ENCODE measurements at places on chromosomes 11 and 22.

DNA sequence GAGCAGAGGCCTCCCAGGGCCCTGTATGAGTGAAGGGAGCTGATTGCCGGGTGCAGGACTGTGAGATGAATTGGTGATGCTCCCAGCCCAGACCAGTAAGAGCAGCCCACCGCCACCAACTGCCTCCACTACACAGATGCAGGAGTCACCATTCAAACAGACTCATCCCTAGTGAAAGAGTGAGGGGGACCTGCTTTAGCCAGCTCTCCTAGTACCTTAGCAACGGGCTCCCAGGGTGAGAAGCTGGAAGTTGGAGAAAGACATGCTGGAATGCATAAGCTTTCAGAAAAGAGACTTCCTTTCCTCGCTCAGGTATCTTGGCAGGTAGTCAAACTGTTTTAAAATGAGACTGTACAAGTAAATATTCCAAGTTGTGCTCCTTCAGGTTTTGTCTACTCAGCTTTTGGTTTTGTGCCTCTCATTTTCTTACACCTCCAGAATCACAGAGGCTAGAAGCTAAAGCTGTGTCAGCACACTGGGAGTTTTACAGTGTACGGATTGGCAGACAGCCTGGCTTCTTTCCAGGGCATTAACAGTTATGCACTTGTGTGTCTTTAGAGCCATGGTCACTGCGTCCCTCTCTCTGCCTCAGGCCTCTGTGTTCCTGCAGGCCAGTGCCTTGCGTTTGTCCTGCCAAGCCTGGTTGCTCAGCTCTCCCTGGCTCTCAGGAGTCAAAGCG, 146.2 kb downstream of the ATXN10 start:
- no peak for DNase-seq

DNA sequence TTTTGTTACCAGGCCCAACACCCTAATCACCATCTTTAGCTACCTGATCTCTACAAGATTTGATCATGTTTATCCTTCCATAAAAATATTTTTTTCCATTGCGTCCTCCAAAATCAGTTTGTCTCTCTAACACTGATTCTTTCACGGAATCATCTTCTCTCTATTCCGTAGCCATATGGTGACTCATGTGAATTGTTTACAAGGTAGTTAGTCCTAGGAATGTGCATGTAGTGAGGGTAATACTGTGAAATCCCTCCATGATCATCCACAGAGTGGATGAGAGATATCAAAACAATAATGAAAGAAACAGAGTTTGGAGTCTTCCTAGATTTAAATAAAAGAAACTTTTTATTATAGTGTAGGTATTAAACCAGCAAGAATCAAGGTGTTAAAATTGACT, 230.2 kb downstream of the METTL15 start:
- DNase-seq: no peak

DNA sequence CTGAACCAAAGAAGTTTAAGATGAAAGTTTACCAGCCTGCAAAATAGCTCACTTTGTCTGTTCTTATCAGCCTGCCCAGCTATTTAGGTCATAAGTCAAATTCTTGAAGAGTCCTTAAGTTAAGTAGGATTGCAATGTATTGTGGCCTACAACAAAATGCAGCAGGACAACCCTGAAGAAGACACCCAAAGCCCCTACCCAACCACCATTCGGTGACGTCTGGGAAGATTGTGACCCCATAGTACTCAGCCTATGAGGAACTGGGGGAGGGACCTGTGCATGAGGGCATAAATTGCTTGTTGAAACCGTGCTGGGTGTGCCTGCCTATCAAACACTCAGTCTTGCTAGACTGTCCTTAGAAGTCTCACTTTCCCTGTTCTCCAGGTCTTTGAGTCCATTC, 50.5 kb upstream of the FDX1 start:
- no peak for DNase-seq

GRCh38 chr11:74462009-74462408, 5.3 kb downstream of the KCNE3 start:
- DNase-seq: no peak

GRCh38 chr11:12211331-12212065, 101.1 kb downstream of the MICAL2 start:
- no peak for DNase-seq

- DNase-seq: no peak
Measured at GRCh38 chr22:41906822-41907221, 8.1 kb downstream of the SHISA8 start.

DNA sequence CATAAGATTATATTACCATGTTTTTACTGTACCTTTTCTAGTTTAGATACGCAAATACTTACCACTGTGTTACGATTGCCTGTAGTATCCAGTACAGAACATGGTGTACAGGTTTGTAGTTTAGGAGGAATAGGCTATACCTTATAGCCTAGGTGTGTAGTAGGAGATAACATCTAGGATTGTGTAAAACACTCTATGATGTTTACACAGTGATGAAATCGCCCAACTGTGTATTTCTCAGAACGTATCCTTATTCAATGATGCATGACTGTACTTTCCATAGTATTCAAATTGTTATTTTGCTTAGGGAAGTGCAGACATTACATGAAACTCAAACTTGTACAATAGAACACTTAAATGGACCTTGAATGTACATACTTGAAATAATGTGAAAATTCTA, 188.1 kb upstream of the PDGFD start:
- DNase-seq: no peak

DNA sequence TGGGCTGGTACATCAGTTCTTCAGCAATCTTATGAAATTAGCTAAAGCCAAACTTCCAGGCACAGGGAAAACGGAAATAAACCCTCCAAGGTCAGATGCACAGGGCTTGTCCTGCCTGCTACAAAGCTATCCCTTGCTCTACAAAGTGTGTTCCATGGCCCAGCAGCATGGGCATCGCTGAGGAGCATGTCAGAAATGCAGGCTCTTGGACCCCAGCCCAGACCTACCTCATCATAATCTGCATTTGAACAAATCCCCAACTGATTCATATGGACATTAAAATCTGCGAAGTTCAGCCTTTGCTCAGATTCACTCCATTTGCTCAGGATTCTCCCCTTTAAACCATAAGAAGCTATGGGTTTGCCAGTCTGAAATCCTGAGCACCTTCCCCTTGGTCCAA, 129.7 kb upstream of the CSNK2A3 start:
- no peak for DNase-seq

- DNase-seq: no peak
Measured at GRCh38 chr11:72069200-72069599, 11.1 kb downstream of the NUMA1 start.

DNA sequence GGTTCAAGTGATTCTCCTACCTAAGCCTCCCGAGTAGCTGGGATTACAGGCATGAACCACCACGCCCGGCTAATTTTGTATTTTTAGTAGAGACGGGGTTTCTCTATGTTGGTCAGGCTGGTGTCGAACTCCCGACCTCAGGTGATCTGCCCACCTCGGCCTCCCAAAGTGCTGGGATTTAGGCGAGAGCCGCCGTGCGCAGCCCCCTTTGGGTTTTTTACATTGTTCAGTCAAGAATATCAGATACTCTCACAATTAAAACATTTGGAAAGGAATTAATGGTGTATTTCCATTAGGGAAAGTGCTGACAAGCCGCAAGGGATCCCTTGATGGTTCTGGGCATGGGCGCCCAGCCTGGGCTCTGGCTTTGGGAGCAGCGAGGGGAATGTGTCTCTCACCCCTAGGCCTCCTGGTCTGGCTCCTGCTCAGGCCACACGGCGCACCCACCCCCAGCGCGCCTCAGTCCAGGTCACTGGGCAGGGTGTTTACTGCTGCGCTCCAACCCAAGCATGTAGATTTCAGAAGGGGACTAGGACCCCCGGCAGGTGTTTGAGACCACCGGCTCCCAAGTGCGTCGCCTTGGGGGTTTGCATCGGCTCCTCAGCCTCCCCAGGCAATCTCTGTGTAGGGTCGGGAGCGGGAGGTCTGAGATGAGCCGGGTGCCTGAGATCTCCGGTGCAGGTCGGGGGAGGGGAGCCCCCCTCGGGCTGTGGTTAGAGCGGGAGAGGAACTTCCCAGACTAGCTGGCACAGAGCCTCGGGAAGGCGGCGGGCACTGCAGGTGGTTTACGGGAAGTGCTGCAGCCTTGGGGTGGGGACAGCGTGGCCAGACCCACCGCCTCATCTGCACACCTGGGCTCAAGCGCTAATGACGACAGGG, 809 bp upstream of the IRF7 start:
- DNase-seq: no peak

DNA sequence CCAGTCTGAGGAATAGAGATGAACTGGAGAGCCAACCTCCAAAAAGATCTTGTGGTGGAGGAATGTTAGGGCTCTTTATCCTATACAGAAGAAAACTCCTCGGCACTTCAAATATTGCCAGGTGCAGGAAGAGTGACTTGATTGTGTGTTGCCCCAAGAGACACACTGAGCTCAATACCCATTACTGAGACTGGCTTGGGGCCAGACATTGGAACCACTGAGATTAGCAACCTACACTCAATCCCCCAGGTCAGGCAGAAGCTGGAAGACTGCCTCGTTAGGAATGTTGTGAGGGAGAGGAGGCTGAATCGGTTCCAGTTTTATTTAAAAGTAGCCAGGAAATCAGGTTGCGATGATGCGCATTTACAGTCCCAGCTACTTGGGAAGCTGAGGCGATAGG, 2.4 kb upstream of the SGSM3 start:
- DNase-seq: no peak

DNA sequence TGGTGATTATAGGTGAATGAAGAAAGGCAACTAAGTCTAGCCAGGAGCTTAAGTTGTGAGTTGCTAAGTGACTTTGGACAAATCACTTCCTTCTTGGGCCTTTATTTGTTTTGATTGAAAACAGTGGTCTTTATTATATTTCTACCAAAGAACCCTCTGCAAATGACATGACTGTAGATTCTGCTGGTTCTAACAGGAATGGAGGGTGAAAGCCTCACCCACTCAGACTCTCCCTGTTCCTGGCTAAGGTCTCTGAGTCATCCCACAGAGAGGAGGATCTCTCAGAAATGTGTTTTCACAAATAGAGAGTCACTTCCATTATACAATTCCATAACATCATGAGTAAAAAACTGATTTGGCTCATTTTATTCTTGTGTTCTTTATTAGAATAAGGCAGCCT, 583.9 kb upstream of the LRRC4C start:
- DNase-seq: no peak

GRCh38 chr11:13030857-13031256, 21.7 kb downstream of the RASSF10 start:
- no peak for DNase-seq

GRCh38 chr11:30595934-30596333, 9.8 kb upstream of the MPPED2 start:
- DNase-seq: no peak

DNA sequence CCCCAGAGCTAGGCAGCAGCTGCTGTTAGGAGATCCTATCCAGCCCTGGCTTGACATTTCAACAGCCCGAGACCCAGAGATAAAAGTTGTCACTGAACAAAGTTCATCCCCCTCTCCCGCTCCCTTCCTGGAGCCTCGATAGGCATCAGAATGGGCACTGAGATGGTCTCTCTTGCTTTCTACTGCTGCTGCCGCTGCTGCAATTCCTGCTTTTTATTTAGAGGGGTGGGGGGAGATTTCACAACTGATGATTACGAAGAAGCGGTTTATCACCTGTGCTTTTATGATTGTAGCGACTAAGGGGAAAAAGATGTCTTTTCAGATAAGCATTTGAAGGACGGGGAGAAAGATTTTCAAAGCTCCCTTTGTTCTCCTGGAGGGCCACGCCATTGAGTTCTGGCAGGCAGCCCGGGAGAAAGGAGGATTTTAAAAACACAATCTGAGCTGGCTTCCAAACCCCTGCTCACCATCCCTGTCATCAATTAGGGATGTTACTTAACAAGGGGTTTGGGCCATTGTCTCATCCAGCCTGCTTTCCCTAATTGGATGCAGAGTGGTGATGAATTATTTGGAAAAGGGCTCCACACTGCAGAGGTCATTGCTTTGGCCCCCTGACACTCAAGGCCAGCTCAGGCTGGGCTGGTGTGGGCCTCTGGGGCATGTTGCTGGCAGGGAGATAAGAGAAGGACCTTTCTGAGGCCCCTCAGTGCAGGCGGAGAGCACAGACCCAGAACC, 344.7 kb downstream of the BUD13 start:
- DNase-seq: no peak

GRCh38 chr11:133058501-133058900, 473.8 kb downstream of the OPCML start:
- no peak for DNase-seq
